ENCODE measurements at places on chromosomes 16 and 17.

GRCh38 chr17:68612923-68613292 is 11.7 kb upstream of the FAM20A start:
- no peak for DNase-seq

DNA sequence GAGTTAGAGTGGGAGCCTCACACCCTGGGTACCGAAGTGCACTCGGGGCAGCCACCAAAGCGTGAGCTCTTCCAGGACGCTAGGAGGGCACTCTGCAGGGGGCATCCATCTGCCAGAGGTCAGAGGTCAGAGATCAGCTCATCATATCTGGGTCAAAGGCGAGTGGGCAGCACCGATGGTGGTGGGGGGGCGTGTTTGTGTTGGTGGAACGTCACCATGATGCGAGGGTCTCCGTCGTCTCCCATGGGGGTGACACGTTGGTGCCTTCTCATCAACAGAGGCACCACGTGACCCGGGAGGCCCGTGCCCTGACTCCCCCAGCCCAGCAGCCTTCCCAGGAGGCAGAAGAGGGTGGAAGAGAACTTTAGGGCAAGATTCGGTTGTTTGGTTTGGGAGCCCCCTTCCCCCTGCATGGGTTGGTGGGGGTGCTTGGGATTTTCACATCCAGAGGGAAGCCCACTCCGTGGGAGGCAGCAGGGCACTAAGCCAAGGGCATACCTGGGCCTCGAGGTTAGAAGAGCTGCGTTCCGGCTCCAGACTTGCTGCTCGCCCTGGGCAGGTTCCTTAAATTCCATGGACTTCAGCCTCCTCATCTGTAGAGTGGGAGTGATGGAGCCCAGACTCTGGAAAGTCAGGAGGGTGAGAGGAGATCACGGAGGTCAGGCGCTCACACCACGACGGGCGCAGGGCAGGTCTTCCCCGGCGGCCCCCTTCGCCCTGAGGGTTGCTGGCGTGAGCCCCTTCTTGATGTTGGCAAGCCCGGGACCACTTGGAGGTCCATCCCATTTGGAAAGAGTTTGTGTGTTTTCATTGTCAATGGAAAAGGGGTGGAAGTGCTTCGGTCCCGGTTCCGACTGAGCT is 14.0 kb downstream of the CRISPLD2 start:
- DNase-seq, result no peak

DNA sequence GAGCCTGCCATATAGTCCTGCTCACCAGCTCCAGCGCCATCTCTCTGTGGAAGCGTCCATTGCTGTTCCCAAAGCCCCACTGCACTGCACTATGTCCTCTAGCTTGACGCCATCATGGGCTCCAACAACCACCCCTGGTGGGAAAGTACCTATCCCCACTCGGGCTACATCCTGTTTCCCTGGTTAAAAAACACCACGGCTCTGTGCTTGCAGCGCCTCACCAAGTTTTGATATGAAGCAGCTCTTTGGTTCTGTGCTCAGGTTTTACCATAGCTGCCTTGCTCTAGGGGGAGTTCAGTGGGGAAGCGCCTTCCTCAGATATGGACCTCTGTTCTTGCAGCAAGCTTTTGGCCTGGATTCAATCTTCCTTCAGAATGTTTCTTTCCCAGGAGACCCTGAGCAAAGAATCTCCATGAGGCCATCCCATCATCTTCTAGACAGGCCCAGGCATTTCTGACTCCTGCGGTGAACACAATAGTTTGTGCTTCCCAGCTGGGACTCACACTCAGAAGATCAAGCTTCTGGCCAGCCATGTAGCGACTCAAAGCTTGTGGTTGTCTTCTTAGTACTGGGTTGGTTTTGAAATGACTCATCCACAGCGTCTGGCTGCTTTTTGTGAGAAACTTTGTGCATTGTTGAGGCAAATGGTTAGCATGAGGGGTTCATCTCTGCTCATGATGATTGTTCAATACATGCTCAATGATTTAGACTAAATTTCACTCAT is 39.5 kb downstream of the DYNLRB2 start:
- no peak for DNase-seq

DNA sequence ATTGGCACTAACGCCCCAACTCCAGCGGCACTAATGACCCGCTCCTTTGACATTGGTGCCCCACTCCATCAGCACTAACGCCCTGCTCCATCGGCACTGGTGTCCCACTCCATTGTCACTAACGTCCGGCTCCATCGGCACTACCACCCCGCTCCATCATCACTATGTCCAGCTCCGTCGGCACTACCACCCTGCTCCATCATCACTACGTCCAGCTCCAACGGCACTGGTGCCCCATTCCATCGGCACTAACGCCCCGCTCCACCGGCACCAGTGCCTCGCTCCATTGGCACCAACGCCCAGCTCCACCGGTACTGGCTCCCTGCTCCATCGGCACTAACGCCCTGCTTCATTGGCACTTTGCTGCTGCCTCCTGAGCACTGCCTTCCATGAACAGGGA is 7.5 kb downstream of the ZNF213 start:
- no peak for DNase-seq

DNA sequence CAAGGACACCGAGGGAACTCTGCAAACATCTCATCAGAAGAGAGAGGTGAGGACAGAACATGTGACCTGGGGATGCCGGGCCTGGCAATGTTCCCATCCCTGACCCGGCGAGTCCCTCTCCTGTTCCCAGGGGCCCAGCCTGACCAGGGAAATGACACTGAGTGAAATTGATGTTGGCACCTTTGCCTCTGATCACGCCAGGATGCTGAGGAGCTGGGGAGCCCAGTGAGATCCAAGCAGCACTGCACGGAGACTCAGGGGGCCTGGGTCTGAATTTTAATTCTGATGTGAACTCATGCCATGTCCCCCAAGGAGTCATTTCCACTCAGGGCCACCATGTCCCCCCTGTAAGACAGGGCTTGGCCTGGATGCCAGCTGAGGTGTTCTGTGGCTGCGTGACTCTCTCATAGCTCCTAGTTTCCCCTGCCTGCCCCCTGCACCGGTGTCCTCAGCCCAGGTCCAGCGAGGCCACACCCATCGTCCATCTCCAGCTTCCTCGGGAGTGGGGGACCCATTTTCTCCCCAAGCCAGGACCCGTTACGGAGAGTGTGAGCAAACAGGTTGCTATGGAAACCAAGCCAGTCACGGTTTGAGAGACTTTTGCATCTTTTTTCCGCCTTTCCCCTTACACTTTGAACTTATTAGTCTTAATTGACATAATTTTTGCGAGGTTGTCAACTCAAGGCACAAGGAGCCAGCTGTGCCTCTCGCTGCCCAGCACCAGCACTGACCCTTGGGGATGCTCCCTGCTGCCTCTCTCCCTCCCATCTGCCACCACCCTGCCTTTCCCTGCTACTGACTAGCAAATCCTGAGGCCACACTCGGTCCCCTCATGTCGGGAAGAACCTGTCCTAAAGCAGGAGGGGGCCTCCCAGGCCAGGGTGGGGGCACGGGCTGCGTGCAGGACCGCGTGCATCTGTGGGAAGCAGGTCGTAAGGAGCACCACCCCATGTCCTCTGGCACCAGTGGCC is 150.0 kb downstream of the SDK2 start:
- DNase-seq, result no peak

DNA sequence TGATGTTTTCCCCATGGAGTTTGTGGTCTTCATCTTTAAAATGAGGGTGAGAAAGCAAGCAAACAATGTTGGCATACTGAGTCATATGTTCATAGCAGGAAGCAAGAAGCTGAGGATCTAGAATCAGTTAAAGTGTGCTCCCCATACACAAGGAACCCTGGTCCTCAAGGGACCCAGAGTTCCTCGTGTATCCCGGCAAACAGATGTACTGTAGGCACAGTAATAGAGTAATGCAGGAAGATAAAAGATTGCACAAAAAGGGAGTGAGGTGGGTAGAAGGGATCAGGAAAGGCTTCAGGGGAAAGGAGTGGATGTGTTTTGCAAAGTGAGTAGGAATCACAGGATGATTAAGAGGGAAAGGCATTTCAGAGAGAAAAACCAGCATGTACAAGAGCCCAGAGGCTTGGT is 412.3 kb upstream of the CDH11 start:
- DNase-seq, result no peak

DNA sequence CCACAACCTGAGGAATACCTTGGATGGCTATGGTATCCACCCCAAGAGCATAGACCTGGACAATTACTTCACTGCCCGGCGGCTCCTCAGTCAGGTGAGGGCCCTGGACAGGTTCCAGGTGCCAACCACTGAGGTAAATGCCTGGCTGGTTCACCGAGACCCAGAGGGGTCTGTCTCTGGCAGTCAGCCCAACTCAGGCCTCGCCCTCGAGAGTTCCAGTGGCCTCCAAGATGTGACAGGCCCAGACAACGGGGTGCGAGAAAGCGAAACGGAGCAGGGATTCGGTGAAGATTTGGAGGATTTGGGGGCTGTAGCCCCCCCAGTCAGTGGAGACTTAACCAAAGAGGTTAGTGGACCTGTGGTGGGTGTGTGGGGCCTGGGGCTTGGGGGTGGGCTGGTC is 3.1 kb downstream of the NFE2L1 start:
- no peak for DNase-seq

DNA sequence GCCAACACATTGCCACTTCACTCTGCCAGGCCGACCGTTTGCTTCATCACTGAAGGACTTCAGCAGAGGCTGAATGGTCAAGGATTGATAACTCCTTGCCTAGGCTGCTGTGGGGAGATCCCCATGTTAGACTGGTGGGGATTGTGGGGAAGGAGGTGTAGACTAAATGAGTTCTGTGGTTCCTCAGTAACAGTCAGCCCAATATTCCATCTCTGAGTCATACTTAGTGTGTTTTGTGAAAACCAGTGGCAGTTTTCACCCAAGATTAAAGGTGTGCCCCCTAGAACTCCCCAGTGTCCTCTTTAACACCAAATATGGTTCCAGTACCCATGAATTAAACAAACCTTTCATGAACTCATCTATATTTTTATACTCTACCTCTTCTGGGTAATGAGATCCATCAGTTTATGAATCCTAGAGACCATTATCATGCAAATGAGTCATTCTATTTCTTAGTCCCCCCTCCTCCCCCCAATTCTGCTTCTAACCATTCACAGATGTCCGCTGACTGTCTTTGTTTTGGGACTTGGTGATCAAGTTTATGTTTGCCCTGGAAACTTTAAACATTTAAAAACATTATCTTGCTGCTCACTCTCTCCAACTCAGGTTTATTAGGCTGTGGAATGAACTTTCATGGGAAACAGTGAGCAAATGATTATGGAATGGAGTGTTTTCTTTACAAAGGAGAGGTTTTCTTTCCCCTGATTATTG is 66.8 kb upstream of the GAS7 start:
- DNase-seq, result peak; percentile 65

DNA sequence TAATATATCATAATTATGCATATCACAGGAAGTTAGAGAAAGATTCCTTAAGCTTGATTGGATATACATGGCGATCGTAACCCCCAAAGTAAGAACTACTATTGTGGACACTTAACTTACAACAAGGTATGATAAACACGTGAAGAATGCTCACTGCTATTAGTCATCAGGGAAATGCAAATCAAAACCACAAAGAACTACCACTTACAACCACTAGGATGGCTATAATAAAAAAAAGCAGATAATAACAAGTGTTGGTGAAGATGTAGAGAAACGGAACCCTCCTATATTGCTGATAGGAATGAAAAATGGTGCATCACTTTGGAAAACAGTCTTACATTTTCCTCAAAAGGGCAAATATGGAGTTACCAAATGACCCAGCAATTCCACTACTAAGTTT is 265.9 kb downstream of the SLC39A11 start:
- DNase-seq, result no peak

- DNase-seq, result no peak
Measured at GRCh38 chr17:50177476-50177875, 11.7 kb downstream of the SGCA start.

DNA sequence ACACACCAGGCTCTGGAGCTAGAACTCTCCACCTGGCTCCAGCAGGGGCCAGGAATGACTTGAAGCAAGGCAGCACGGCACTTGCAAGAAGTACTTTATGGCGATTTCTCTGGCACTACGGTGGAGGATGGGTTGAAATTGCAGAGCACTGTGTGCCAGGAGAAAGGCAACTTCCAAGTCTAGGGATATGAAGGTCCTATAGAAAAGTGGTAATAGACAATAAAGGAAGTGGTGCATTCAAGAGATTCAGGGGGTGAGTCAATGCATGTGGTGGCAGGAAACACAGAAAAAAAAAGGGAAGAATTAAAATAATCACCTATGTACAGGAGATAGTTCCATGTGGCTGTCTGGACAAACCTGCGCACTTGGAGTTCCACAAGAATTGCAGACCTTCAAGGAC is 240.3 kb upstream of the DYNLRB2 start:
- no peak for DNase-seq

DNA sequence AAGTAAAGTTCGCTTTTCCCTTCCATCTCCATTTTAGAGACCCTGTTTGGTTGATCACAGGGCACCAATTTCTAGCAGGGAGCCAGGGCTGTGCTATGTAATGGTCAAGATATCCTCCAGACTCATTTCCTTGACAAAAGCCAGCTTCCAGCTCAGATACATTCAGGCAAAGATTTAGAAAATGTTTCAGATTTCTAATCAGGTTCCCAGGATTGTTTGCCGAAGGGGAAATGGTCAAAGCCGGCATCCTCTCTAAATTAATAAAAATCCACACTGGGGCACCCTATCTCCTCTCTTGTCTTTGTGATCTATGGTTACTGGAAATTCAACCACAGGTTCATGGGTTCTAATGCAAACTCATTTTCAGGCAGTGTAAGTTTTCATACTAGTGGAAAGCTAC is 686.8 kb upstream of the KIF2B start:
- DNase-seq, result no peak

DNA sequence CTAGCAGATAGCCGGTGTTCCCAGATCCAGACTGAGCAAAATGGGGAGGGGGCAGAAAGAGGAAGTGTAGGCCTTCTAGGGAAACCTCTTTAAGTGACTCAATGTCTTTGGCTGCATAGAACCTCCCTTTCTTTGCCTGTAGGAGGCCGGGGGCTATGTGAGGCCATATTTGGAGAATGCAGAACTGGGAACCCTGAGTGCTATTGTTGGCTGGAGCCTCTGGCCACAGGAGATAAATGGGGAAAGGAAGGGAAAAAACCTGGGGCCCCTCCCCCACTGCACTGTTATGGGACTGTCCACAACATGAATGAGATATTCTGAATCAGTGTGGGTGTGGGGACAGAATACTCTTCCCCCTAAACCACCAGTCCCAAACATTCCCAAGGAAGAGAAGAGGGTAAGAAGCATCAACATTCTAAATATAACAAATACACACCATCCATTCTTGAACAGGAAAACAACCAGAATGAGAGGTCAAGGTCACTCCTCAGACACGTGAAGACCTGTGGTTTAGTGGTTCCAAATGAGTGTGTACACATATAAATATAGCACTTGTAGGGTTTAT is 2.4 kb downstream of the VPS25 start:
- no peak for DNase-seq

- peak; percentile 15 for DNase-seq
Measured at GRCh38 chr17:32102646-32103186, 39.6 kb upstream of the RHOT1 start.

DNA sequence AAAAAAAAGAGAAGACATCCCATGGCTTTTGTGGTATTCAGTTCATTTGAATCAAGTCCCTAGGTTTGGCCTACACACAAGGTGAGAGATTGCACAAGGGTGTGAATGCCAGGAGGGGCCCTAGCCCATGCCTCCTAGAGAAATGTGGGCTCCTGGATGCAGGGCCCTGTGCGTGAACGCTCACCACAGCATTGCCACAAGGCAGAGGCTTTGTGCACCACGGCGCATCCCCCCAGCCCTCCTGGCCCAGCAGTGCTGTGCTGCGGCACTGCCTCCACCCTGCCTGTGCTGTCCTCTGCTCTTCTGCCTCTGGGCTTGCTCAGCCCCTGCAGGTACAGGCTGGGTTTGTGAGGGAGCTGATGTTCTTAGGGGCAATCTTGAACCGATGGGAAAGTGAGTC is 80.9 kb upstream of the MED9 start:
- no peak for DNase-seq

- no peak for DNase-seq
Measured at GRCh38 chr16:31274831-31275816, 15.3 kb downstream of the ITGAM start.

- peak; percentile 85 for DNase-seq
Measured at GRCh38 chr16:30445408-30446202, at the start of gene SEPHS2. SEPHS2 (minus strand) TSS chr16:30445874; CDS start chr16:30445727, 147 bp downstream.
